ENCODE measurements at places on chromosomes 1 and 21. TPM values are rescaled to one million over a fixed set of nuclear protein-coding genes. Genes with fewer than 3 reads are reported as not detected.

- no peaks in the 10 kb centered on the region for H3K27me3 ChIP-seq
- no peak for DNase-seq
- H3K36me3 ChIP-seq, result no peaks in the 10 kb centered on the region
- no peaks in the 10 kb centered on the region for H3K4me1 ChIP-seq
- H3K4me3 ChIP-seq, result no peak overlapping the region
Measured at GRCh38 chr1:76620371-76620770, 246.9 kb upstream of the ST6GALNAC5 start.

GRCh38 chr1:36665478-36666080, 182.9 kb upstream of the CSF3R start:
- no peak for DNase-seq
- no peaks in the 10 kb centered on the region for H3K36me3 ChIP-seq
- no peak overlapping the region for H3K4me3 ChIP-seq
- H3K4me1 ChIP-seq, result peaks cover 44% of the 10 kb centered on the region
- no peaks in the 10 kb centered on the region for H3K27me3 ChIP-seq

- DNase-seq, result no peak
- H3K27me3 ChIP-seq, result no peaks in the 10 kb centered on the region
- no peak overlapping the region for H3K27ac ChIP-seq
- H3K36me3 ChIP-seq, result no peaks in the 10 kb centered on the region
- no peak overlapping the region for H3K4me3 ChIP-seq
Measured at GRCh38 chr1:21871943-21872342, 59.9 kb downstream of the LDLRAD2 start.

- no peaks in the 10 kb centered on the region for H3K27me3 ChIP-seq
- no peak overlapping the region for H3K27ac ChIP-seq
- no peaks in the 10 kb centered on the region for H3K36me3 ChIP-seq
- H3K4me1 ChIP-seq, result peaks cover 11% of the 10 kb centered on the region
- no peak overlapping the region for H3K4me3 ChIP-seq
- no peak for DNase-seq
Measured at GRCh38 chr21:31564439-31564838, 95.1 kb upstream of the SOD1 start.

DNA sequence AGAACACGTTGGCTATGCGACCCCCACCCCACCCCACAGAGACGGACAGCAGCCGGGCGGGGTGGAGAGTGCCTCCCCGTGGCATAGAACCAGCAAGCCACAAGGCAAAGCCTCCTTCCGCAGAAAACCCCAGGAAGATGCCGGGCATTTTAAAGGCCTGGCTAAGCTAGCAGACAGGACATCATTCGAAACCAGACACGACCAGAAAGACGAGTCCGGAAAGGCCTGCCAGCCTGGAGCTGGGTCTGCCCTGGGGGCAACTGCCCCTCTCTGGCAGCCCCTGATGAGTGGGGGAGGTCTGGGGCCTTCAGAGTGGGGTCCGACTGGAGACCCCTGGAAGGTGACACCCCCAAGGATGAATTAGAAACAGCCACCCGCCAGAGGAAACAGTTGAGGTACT, 8.5 kb downstream of the FTCD start:
- no peak overlapping the region for H3K27ac ChIP-seq
- DNase-seq, result no peak
- peaks cover 10% of the 10 kb centered on the region for H3K4me1 ChIP-seq
- no peaks in the 10 kb centered on the region for H3K36me3 ChIP-seq
- no peaks in the 10 kb centered on the region for H3K27me3 ChIP-seq
- H3K4me3 ChIP-seq, result no peak overlapping the region

DNA sequence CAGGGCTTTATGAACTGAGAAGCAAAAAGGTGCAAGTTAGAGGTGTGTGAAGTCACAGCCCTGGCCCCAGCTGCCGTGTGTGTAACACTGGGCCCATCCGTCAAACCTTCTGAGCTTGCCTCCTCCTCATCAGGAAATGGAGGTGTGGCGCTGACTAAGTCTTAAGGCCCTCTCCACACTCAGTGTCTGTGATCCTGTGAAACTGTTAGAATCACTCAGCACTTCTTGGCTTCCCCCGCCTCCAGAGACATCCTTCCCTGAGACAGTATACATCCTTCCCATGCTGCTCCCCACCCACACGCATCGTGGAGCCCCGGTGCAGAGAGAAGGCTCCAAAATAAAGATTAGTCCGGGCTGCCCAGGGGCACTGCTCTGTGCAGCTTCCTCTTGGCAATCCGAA, 33.3 kb downstream of the LRP8 start:
- H3K27ac ChIP-seq, result no peak overlapping the region
- no peaks in the 10 kb centered on the region for H3K27me3 ChIP-seq
- DNase-seq, result no peak
- no peak overlapping the region for H3K4me3 ChIP-seq
- peaks cover 23% of the 10 kb centered on the region for H3K4me1 ChIP-seq

DNA sequence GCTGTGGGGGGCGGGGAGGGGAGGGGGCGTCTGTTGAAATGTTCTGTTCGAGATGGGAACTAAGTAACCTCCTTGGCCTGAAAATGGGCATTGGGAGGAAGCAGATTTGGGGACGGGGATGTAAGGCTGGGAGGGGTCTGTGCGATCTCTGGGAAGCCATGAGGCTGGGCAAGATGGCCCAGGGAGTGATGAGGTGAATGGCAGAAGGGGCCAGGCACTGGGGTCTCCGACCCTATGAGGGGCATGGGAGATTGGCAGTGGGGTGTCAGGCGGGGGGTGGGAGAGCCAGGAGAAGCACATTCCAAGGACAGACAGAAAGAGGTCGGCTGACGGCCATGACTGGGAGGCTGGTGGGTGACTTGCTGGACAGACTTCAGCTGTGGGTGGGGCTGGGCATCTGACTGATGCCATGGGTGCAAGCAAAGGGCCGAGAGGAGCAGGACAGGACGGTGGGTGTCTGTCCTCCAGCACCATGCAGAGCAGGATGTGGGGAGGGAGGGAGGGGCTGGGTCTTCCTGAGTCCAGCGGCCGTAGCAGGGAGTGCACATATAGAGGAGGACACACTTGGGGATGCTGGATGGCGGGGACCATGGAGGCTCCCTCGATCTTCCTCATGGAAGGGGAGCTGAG, 30.0 kb upstream of the COL18A1 start:
- peaks cover 9% of the 10 kb centered on the region for H3K4me1 ChIP-seq
- DNase-seq, result no peak
- H3K27me3 ChIP-seq, result no peaks in the 10 kb centered on the region
- H3K36me3 ChIP-seq, result no peaks in the 10 kb centered on the region

- no peak overlapping the region for H3K27ac ChIP-seq
- H3K27me3 ChIP-seq, result no peaks in the 10 kb centered on the region
- peaks cover 77% of the 10 kb centered on the region for H3K36me3 ChIP-seq
Measured at GRCh38 chr1:111154021-111154999, 14.3 kb downstream of the CEPT1 start.

DNA sequence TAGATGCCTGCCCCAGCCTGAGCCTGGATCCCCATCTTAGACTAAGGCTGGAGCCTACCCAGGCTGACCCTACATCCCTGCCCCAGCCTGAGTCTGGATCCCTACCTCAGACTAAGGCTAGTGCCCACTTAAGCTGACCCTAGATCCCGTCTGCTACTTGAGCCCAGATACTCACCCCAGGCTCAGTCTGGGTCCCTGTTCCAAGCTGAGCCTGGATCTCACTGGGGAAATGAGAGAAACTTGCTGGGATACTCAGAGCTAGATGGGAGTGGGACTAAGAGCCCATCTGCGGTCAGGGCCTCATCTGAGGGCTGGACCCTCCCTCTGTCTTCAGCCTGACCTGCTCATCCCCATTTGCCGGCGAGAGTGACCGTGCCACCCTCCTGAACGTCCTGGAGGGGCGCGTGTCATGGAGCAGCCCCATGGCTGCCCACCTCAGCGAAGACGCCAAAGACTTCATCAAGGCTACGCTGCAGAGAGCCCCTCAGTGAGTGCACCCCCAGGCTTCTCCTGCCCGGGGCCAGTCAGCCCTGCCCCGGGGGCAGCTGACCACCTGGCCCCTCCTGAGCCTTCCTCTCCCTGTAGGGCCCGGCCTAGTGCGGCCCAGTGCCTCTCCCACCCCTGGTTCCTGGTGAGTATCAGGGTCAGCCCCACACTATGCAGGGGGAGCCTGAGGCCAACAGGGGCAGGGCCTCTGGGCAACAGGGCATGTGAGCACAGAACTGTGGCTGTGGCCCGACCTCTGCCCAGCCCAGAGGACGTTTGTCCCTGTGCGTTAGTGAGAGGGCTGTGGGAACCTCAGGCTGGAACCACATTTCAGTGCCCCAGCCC, 36.8 kb downstream of the TRIM11 start:
- no peak for DNase-seq
- no peaks in the 10 kb centered on the region for H3K27me3 ChIP-seq
- no peak overlapping the region for H3K4me3 ChIP-seq
- no peaks in the 10 kb centered on the region for H3K36me3 ChIP-seq
- H3K27ac ChIP-seq, result no peak overlapping the region

Gene PPM1J
- total RNA-seq, result not detected

Gene PLA2G2C
- total RNA-seq, result not detected

Gene CRYAA
- total RNA-seq, result not detected

Gene VAMP4
- total RNA-seq, result 9.0 TPM

Data from Karpas-422 (cell line).